ENCODE measurements at places on chromosomes 4 and X.

GRCh38 chr4:185404031-185404430 is 7.4 kb downstream of the ANKRD37 start:
- DNase-seq: no peak

DNA sequence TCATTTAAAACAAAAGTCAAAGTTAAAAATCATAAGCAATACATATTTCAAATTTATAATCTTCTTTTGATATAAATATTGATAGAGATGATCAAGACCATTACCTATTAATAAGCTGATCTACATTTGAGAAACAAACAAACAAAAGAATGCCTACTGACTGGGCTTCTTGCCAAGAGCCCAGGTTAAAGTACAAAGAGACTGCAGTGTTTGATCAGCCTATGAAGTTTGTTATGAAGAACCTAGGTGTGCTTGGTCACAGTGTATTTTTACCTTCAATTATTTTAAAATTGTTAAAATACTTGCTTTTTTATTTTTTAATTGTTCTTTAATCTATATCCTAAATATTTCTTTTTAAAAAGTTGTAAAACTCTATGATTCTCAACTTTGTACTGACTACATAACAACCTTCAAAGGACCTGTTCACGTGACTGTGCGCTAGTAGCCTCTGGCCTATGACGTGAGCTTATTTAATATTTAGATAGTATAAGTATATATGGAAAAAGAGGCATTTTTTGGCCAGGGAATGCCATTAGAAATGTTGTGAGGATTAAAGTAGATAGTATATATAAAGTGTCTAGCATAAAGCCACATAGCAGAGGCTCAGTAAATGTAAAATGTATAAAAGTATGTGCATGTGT is 11.4 kb upstream of the SLC39A8 start:
- no peak for DNase-seq

DNA sequence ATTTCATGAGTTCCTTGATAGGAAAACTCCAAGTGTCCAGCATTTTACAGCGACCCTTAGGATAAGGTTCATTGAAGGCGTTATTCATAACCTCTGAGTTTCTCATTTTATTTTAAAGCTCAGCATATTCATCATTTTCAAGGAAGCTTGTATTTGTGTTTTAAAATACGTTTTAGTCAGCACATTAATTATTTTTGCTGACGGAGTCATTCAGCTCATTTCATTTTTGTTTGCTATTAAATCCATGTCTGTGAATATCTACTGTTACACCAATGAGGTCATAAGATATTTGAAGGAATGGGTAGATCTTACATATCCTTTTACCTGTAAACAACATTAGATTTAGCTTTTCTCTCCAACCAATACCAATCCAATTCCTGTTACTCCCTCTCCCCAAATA is 1766.3 kb upstream of the PCDH10 start:
- no peak for DNase-seq

- no peak for DNase-seq
These were observed 762.4 kb downstream of the DMD start for GRCh38 chrX:32448945-32449344.

DNA sequence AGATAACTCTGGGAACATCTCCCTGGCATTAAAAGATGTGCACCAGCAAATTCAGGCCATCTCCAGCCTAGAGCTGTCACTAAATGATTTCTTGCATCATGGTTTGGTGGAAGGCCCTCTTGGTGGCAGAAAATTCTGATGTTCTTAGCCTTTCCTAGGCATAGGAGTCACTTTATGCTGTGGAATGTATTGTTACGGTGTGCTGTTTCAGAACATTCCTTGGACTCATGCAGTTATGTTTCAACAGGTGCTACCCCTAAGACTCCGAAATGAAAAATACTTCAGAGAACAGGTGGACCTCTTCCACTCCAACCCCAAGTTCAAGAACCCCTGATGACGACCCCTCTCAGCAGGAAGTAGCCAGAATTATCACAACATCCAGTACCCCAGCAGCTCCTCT is 20.3 kb upstream of the PAPSS1 start:
- no peak for DNase-seq

DNA sequence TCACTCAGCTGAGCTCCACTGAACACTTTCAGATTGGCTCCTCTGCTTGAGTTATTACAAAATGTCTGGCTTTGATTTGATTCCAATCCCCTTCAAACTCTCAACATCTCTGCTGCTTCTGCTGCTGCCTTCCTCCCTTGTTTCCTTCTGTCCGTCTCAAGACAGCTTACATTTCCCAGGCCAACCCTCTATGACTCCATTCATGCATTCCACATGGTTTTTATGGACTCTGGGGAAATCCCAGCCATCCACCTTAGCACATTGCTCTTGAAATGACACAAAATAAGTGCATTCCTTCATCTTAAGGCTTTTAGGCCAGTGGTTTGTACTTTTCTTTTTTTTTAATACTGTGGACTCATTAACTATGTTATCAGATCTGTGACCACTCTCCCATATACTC is 68.5 kb upstream of the TMEM164 start:
- no peak for DNase-seq

- no peak for DNase-seq
These were observed 574 bp upstream of the CFAP97 start for GRCh38 chr4:185204238-185204910.

DNA sequence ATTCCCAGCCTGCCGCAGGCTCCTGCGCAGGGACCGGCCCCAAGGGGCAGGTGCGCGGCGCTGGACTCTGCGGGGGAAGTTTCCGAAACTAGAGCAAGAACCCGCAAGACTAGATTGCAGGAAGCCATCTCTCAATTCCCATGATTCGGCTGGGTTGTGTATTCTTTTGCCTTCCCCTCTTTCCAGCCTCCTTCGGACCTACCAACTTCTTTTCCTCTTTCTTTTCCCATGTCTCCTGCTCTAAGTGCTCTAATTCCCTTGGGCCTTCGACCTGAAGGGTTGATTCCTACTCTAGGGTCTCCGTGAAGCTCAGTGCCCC is 645 bp upstream of the OPHN1 start:
- no peak for DNase-seq

All from T-helper 1 cell (primary cell).